NCI-H187 treated with DMSO at 0.1 percent for 48 hours (cell line): ENCODE measurements at places on chromosomes 7 and 10.

GRCh38 chr10:124646483-124647352 lies 97.5 kb downstream of the FAM53B start:
- no peak for DNase-seq

- DNase-seq = no peak
Observed at GRCh38 chr10:129417870-129418269, 49.2 kb upstream of the MGMT start.

DNA sequence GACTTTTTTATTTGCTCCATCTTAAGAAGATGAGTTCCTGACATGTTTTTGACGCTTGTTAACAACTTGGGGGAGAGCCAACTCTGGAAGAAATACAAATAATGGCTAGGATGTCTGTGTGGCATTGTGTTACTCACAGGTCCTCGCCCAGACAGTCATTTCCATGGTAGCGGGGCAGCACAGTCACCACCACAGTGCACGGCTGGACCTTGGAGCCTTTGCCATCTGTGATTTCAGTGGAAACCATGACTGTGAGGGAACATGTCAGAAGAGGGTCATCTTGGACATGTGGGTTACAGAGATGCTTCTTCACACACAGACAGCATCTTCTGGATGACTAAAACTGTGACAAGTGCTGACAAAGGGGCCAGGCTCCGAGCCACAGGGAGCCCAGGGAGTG lies 74.5 kb downstream of the PKD1L1 start:
- no peak for DNase-seq

GRCh38 chr10:83834096-83834495 lies 305.2 kb upstream of the GHITM start:
- DNase-seq = no peak

- DNase-seq = no peak
Observed at GRCh38 chr10:91415816-91416215, 5.7 kb downstream of the HECTD2 start.

DNA sequence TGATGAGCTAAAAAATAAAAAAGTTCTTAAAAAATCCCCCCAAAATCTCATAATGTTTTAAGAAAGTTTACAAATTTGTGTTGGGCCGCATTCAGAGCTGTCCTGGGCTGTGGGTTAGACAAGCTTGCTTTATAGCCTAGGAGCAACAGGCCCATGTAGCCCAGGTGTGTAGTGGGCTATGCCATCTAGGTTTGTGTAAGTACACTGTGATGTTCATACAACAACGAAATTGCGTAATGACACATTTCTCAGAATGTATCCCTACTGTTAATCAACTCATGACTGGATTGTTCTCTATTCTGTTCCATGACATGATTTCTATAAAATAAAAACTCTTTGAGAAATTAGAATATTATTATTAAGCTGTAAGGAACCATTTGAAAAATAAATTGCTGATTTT lies 13.0 kb downstream of the MIOS start:
- no peak for DNase-seq

- no peak for DNase-seq
Observed at GRCh38 chr10:123496375-123496774, 169.8 kb upstream of the GPR26 start.

GRCh38 chr7:84647797-84648757 lies 453.5 kb upstream of the SEMA3A start:
- DNase-seq = no peak

- DNase-seq = no peak
Observed at GRCh38 chr7:123096434-123096833, 100.9 kb upstream of the TAS2R16 start.

GRCh38 chr7:155660758-155661093 lies 16.3 kb downstream of the RBM33 start:
- no peak for DNase-seq

- no peak for DNase-seq
Observed at GRCh38 chr7:26321435-26321834, 29.8 kb downstream of the SNX10 start.

GRCh38 chr7:134740376-134740775 lies 39.1 kb upstream of the CALD1 start:
- no peak for DNase-seq

- DNase-seq = no peak
Observed at GRCh38 chr7:97022491-97023306, 1.9 kb downstream of the DLX5 start.

- no peak for DNase-seq
Observed at GRCh38 chr7:131244259-131244852, 83.3 kb upstream of the MKLN1 start.

GRCh38 chr7:78284945-78285344 lies 486.4 kb downstream of the PHTF2 start:
- no peak for DNase-seq

DNA sequence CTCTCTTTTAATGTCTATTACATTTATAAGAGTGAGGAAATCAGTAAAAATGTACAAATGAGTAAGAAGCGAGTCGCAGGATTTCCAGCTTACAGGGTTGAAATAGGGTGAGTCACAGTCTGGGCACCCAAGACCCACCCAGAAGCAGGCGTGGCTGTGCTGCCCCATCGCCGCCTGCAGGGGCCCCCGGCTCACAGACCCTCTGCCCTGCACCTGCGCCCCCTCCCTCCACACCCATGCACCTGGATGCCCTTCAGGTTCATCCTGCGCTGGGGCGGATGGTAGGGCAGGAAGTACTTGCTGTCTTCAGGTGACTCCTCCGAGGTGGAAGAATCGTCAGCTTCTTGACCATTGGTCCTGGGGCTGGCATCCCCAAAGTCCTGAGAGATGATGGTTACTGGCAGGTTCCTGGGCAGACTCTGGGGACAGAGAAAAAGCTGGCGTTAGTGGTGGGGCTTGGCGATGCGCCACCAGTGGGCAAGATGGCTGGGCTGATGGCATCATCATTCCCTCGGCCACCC lies 90.2 kb upstream of the GNA12 start:
- no peak for DNase-seq

DNA sequence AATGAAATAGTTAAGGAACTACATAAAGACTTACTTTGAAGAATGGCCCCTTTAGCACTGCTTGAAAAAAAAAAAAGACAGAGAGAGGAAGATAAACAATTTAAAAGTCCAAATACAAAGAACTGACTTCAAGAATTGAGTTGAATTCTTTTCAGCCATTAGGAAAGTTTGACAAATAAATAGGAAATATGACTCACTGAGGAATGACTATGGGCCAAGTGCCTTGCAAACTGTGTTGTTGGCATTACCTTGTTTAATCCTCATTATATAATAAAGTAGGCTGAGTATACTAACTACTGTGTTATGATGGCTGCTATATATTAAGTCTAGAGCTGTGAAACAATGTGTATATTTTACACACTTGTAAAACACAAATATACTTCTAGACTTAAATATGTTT lies 151.1 kb downstream of the ELMO1 start:
- DNase-seq = no peak

GRCh38 chr7:46486256-46487206 lies 565.5 kb upstream of the IGFBP3 start:
- DNase-seq = no peak

DNA sequence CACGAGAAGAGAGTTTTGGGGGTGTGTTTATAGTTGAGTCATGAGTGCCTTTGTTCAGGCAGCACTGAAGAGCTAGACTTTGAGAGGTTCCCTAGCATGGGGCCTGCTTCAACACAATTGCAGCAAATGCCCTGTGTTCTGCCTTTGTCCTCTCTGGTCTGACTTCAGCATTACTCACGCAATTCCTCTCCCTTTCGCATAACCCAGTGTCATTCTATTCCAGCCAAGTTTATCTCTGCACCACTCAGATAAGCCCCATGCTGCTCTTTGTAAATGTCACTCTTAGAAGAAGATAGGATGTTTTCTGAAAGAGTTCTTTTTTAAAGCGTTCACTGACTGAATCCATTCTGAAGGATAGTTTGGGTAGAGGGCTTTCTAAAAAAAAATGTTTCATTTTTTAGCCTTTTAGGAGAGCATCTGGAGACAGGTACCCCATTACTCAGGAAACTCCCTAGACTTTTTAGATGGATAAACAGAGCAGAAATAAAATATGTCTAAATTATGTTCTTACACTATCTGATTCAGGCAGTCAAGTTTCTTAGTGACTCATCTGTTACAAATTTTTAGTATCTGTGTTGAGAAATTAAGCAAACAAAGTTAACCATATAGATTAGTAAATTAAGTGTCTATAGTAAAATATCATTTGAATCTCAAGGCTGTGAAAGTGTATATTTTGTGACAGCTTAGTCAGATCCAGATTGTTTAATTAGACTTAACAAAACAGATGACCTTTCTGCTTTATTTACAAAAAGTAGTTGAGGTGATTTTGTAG lies 318.5 kb downstream of the GPR158 start:
- no peak for DNase-seq

DNA sequence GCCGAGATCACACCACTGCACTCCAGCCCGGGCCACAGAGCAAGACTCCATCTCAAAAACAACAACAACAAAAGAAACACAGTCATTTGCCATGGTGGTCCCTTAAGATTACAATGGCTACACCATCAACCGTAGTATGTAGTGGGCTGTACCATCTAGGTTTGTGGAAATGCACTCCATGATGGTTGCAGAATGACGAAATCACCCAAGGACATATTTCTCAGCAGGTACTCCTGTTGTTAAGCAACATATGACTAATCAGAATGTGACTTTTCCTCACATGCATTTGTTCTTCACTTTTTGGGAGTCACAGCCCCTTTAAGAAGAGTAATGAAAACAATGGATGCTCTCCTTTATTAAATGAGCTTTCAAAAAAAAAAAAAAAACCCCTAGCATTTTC lies 11.0 kb downstream of the SVIL start:
- no peak for DNase-seq

- DNase-seq = no peak
Observed at GRCh38 chr10:22617516-22617915, 96.9 kb downstream of the PIP4K2A start.

DNA sequence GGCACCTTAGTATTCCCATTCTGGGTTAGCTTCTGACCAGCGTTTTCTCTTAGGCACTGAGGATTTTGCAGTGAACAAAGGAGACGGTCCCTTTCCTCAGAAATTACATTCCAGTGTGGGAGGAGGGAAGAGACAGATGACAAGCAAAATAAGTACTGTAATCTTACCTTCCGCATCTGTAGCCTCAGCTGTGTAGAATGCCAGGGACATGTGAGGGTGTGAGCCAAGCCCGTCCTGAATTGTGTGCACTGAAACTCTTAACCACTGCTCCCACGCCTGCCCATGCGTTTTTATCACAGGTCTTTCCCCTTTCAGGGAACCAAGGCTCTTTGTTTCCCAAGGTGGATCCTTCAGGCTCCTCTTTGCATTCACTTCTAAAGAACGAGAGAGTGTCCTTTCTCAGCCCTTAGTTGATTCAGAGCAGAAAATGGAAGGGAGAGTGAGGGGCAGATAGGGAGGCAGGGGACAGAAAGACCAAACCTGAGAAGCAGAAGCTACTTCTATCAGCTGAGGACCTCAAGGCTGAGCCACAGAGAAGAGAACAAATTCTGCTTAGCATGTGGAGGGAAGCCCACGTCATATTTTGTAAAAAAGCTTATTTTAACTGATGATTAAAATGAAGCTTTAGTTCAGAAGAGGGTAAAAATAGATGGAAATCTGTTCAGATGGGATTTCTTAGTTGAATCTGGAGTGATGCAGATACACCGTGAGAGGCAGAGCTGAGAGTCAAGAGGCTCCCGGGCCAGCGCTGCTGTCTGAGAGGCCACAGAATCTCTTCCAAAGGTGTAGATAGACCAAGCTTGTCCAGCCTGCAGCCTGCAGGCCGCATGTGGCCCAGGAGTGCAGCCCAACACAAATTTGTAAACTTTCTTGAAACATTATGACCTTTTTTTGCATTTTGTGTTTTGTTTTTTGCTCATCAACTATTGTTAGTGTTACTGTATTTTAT lies 122.5 kb downstream of the CCNY start:
- no peak for DNase-seq

GRCh38 chr7:103120362-103120761 lies 28.5 kb downstream of the NAPEPLD start:
- DNase-seq = no peak

DNA sequence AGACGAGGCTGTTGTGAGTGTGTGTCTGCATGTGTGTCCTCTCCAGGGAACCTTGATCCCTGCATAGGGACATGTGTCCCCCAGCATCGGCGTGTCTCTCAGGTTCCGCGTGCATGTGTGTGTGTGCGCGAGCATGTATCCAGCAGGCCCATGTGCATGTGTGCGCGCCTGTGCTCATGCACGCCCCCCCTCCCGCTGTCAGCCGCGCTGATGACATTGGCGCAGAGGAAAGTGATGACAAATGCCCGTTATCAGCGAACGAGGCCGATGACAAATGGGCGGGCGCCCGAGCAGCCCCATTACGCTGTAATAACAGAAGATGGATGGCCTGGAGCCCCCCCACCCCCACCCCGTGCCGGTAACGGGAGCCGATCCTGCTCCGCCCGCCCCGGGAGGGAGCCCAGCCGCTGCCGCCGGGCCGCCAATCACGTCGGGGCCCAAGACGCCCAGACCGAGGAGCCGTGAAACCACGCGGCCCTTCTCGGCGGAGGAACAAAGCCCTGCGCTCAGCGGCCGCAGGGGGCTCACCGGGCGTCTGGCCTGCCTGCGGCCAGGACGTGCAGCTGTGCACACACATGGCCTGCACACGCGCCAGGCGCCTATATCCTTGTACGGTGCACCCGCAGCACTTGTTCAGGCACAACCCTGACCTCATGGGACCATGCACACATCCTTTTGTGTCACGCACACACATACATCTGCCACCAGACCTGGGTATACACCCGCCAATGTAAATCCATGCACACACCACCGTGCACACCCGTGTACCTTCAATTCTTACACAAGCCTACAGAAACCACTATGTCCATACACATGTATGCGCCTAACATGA lies 21.5 kb downstream of the POLL start:
- DNase-seq = no peak

GRCh38 chr7:29641651-29642050 lies 78.0 kb downstream of the PRR15 start:
- DNase-seq = no peak

GRCh38 chr7:22361795-22362194 lies 4.8 kb upstream of the RAPGEF5 start:
- no peak for DNase-seq

DNA sequence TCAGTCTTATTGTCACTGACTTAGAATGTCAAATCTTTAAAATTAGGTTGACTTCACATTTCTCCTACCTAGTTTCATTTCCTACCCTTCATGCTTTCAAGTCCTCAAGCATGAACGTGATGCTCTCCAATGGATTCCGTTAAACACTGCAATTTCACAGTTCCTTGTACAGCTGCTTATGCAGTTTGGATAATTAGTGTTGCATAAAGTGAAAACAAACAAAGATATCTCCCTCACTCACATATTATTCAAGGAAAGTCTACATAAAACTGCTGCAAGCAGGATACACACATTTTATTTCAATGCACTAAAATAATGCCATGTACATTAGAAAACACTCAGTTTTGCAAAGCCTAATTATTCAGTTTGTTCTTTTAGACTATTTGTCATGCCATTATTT lies 214.0 kb downstream of the CRPPA start:
- no peak for DNase-seq

GRCh38 chr10:79274279-79275104 lies 72.8 kb upstream of the PPIF start:
- DNase-seq = no peak

DNA sequence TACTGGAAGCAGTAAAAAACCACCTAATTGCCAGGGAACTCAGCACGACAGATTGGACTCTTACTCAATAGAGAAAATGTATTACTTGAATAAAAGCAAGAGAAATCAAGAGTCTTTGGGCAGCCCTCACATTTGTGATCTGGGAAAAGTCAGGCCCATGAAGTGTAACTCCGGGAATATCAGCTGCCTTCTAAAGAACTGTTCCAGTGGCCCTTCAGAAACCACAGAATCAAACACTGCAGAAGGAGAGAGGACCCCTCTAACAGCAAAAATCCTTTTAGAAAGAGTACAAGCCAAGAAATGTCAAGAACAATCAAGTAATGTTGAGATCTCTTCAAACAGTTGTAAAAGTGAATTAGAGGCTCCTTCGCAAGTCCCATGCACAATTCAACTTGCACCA lies 540.0 kb upstream of the TEX47 start:
- DNase-seq = no peak
